ENCODE measurements at places on chromosomes 6 and 20. TPM values are rescaled to one million over a fixed set of nuclear protein-coding genes. Genes with fewer than 3 reads are reported as not detected.

DNA sequence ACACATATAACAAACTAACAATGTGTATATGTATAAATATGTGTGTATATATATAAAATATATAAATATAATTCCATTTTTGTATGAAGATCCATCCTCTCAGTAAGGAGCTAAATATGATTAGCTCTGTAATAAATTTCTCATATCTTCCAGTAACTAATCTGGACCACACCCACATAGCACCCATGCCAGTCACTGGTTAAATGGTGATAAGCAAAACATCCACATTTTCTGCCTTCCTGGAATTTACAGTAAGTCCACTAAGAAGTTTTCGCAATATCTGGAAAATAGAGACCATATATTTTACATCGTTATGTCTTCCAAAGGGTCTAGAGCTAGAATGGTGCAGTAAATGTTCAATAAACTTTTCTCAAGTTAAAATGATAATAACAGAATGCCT, 151.5 kb upstream of the STMND1 start:
- DNase-seq, result no peak
- no peaks in the 10 kb centered on the region for H3K36me3 ChIP-seq
- H3K27ac ChIP-seq, result no peak overlapping the region
- no peak overlapping the region for H3K4me3 ChIP-seq

DNA sequence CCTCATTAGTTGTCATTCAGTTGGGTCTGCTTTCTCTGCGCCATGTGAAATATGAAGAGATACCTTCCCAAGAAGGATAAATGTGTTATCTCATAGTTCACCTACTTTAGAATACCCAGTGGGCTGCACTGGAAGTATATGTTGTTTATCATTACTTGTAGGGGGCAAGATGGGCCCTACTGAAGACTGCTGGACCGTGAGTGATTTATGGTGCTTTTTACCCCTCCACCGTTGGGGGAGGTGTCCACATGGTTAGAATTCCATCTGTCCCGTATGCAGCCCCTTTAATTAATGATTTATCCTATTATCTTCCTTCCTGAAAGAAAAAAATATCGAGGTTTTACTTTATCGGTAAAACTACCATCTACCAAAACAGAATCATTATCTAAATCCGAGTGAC, 97.0 kb downstream of the TSHZ2 start:
- DNase-seq, result no peak
- no peak overlapping the region for H3K4me3 ChIP-seq
- H3K27me3 ChIP-seq, result peaks cover 30% of the 10 kb centered on the region
- no peaks in the 10 kb centered on the region for H3K4me1 ChIP-seq
- H3K27ac ChIP-seq, result no peak overlapping the region

GRCh38 chr6:16511723-16512489, 249.4 kb downstream of the ATXN1 start:
- H3K36me3 ChIP-seq, result no peaks in the 10 kb centered on the region
- no peak overlapping the region for H3K27ac ChIP-seq
- H3K4me3 ChIP-seq, result no peak overlapping the region
- H3K27me3 ChIP-seq, result peaks cover 12% of the 10 kb centered on the region
- no peaks in the 10 kb centered on the region for H3K4me1 ChIP-seq

GRCh38 chr6:69232008-69232407, 564.8 kb downstream of the LMBRD1 start:
- no peak for DNase-seq
- H3K27ac ChIP-seq, result no peak overlapping the region
- H3K4me1 ChIP-seq, result no peaks in the 10 kb centered on the region
- H3K4me3 ChIP-seq, result no peak overlapping the region
- no peaks in the 10 kb centered on the region for H3K27me3 ChIP-seq
- no peaks in the 10 kb centered on the region for H3K36me3 ChIP-seq

- peaks cover 6% of the 10 kb centered on the region for H3K36me3 ChIP-seq
- no peaks in the 10 kb centered on the region for H3K27me3 ChIP-seq
- H3K27ac ChIP-seq, result peak overlapping the region; percentile 71
- H3K4me3 ChIP-seq, result peak overlapping the region; percentile 92
- no peak for DNase-seq
- H3K4me1 ChIP-seq, result peaks cover 12% of the 10 kb centered on the region
These were observed 37.4 kb downstream of the GNAS start for GRCh38 chr20:58889798-58890517.

DNA sequence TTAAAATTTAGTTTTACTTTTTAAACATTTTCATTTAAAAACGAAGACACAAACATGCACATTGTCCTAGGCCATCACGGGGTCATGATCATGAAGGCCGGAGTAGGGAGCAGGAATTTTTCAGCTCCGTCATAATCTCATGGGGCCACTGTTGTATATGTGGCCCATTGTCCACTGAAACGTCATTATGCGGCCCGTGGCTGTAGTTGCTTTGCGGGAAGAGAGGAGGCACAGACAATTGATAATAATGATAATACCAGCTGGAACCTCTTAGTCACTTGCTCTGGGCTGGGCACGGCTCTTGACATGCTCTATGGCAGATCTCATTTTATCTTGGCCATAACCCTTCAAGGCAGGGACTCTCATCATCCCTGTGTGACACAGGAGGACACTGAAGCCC, 56.5 kb upstream of the FNDC1 start:
- no peak overlapping the region for H3K4me3 ChIP-seq
- no peak overlapping the region for H3K27ac ChIP-seq
- no peaks in the 10 kb centered on the region for H3K36me3 ChIP-seq

- H3K27ac ChIP-seq, result no peak overlapping the region
- peaks cover 68% of the 10 kb centered on the region for H3K27me3 ChIP-seq
- H3K36me3 ChIP-seq, result no peaks in the 10 kb centered on the region
- DNase-seq, result no peak
- H3K4me1 ChIP-seq, result peaks cover 8% of the 10 kb centered on the region
These were observed 25.3 kb downstream of the RAB44 start for GRCh38 chr6:36722879-36723278.

- no peak for DNase-seq
- peaks cover 64% of the 10 kb centered on the region for H3K36me3 ChIP-seq
- peaks cover 37% of the 10 kb centered on the region for H3K4me1 ChIP-seq
- H3K4me3 ChIP-seq, result no peak overlapping the region
- H3K27ac ChIP-seq, result no peak overlapping the region
These were observed 45.5 kb upstream of the RNF8 start for GRCh38 chr6:37308069-37308815.

GRCh38 chr6:52640170-52640569, 30.7 kb upstream of the TMEM14A start:
- H3K27me3 ChIP-seq, result no peaks in the 10 kb centered on the region
- no peaks in the 10 kb centered on the region for H3K36me3 ChIP-seq
- H3K27ac ChIP-seq, result no peak overlapping the region
- peaks cover 35% of the 10 kb centered on the region for H3K4me1 ChIP-seq

GRCh38 chr6:143694560-143694959, 16.8 kb downstream of the PHACTR2 start:
- H3K36me3 ChIP-seq, result no peaks in the 10 kb centered on the region
- H3K27ac ChIP-seq, result no peak overlapping the region
- H3K27me3 ChIP-seq, result no peaks in the 10 kb centered on the region
- no peaks in the 10 kb centered on the region for H3K4me1 ChIP-seq
- DNase-seq, result no peak

DNA sequence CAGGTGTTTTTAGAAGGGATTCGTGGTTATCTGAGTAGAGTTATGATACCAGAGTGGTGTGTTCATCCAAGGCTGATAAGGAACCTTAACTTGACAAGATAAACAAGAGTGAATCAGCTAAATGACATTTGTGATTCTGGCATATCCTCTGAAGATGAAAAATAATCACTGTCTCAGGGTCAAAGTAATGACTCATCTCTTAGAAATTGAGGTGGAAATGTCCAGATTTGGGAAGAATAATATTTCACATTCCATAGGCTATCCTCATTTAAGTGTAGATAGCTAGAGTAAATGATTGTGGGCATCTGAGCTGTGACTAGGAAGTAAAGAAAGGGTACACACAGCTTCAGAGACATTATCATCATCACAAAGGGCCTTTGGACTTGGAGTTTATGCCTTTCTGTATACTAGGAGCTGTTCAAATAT, 255.7 kb downstream of the GJA1 start:
- no peaks in the 10 kb centered on the region for H3K36me3 ChIP-seq
- no peak overlapping the region for H3K27ac ChIP-seq
- no peak overlapping the region for H3K4me3 ChIP-seq

DNA sequence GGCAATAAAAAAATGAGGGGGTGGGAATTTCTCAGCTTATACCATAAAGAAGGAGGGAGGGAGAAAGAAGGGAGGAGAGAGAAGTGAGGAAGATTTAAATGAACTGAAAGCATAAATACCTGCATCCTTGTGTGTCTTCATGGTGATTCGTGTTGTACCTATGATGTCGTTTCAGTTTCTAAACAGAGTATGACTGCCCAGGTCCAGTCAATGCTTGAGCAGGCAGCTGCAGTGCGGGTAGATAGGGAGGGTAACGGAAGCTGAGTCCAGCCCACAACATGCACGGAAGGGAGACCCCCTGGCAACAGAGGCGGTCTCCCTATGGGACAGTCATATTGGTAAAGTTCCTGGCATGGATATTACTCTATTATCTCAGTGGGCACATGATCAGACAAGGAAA, 184.5 kb downstream of the KIF16B start:
- DNase-seq, result no peak
- no peaks in the 10 kb centered on the region for H3K4me1 ChIP-seq
- H3K27me3 ChIP-seq, result no peaks in the 10 kb centered on the region
- no peak overlapping the region for H3K4me3 ChIP-seq
- H3K27ac ChIP-seq, result no peak overlapping the region

- H3K36me3 ChIP-seq, result no peaks in the 10 kb centered on the region
- no peaks in the 10 kb centered on the region for H3K27me3 ChIP-seq
- no peak overlapping the region for H3K4me3 ChIP-seq
- peaks cover 16% of the 10 kb centered on the region for H3K4me1 ChIP-seq
- no peak for DNase-seq
These were observed 15.7 kb upstream of the OCSTAMP start for GRCh38 chr20:46566125-46566524.

DNA sequence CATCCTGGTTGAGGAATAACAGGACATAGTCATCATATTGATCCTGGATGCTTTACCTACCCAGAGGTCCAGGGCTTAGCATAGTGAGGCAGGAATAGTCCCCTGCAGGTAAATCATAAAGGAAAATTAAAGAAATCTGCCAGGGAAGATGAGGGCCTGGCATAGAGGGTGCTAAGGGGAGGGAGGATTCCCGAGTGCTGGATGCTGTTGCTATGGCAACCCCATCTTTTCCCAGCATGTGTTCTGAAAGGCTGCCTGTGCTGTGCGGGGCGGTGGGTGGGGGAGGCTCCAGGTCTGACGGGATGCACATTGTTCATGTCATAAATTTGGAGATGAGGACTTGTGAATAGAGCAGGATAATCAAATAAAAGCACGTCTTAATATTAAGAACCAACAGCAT, 212.6 kb upstream of the PCSK2 start:
- H3K36me3 ChIP-seq, result no peaks in the 10 kb centered on the region
- H3K4me3 ChIP-seq, result no peak overlapping the region
- H3K27me3 ChIP-seq, result no peaks in the 10 kb centered on the region
- no peak overlapping the region for H3K27ac ChIP-seq

- H3K4me3 ChIP-seq, result no peak overlapping the region
- no peaks in the 10 kb centered on the region for H3K27me3 ChIP-seq
- DNase-seq, result no peak
- no peak overlapping the region for H3K27ac ChIP-seq
- no peaks in the 10 kb centered on the region for H3K36me3 ChIP-seq
These were observed 929.5 kb downstream of the KIF16B start for GRCh38 chr20:15643713-15644112.

- H3K27ac ChIP-seq, result no peak overlapping the region
- no peak overlapping the region for H3K4me3 ChIP-seq
- no peaks in the 10 kb centered on the region for H3K36me3 ChIP-seq
- no peak for DNase-seq
- H3K4me1 ChIP-seq, result no peaks in the 10 kb centered on the region
These were observed 1586.7 kb downstream of the HACE1 start for GRCh38 chr6:103273048-103273447.

DNA sequence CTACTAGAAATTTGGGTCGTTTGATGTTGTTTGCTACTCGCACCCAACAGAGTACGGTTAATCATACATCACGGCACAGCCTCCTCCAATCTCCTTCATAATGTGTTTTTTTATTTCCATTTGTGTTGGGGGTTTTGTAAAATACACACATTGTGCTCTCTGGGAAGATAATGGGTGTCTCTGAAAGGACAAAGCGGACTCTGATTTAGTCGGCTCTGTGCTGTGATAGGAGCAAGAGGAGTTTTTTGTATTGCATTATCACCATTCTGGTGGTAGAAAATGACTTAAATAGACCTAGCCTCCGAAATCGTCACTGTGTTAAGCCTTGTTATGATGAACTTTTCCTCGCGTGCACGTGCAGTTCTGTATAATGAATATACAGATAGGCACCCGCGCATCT, 196.3 kb downstream of the CDH4 start:
- no peaks in the 10 kb centered on the region for H3K27me3 ChIP-seq
- H3K4me1 ChIP-seq, result no peaks in the 10 kb centered on the region
- H3K36me3 ChIP-seq, result no peaks in the 10 kb centered on the region
- no peak for DNase-seq

XKR7 gene
- not detected for total RNA-seq

TRIM10 gene
- 0.58 TPM for total RNA-seq

MOG gene
- not detected for total RNA-seq

MAFB gene
- 0.04 TPM for total RNA-seq

COX4I2 gene
- total RNA-seq, result not detected

SRSF12 gene
- not detected for total RNA-seq

ESR1 gene
- 0.27 TPM for total RNA-seq

All from K562 (cell line).